ENCODE measurements at places on chromosomes 6 and 20.

- no peak for DNase-seq
Observed at GRCh38 chr6:53588816-53589509, 44.1 kb upstream of the GCLC start.

GRCh38 chr6:3857468-3858456 is 8.6 kb downstream of the FAM50B start:
- no peak for DNase-seq

DNA sequence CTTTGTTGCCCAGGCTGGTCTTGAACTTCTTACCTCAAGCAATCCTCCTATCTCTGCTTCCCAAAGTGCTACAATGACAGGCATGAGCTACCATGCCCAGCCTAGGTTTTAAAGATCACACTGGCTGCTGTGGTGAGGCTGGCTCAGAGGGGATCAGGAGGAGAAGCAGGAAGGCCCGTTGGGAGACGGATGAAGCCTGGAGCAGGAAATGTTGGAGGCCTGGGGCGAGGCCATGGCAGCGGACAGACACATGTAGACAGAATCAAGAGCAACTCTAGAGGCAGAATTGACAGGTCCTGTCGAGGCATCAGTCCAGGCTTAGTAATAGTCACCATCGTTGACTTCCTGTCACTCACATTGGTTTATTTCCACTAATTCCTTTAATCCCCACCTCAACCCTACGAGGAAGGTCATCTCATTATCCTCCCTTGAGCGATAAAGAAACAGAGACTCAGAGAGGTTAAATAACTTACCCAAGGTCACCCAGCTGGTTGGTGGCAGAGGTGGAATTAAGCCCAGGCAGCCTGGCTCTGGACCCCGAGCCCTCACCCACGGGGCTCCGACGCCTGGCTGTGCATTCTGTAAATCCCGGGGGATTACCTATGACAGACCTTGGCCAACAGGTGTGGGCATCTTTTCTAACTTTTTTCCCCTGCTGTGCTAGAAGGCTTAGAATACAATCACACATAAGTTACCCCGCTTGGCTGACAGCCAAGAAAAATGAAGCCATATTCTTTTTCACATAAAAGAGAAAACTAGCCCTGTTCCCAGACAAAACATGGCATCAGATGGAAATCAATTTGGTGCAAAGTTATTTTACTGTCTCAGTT is 113.4 kb downstream of the EYA2 start:
- DNase-seq = no peak

GRCh38 chr6:69663215-69663614 is 133.6 kb downstream of the LMBRD1 start:
- no peak for DNase-seq

DNA sequence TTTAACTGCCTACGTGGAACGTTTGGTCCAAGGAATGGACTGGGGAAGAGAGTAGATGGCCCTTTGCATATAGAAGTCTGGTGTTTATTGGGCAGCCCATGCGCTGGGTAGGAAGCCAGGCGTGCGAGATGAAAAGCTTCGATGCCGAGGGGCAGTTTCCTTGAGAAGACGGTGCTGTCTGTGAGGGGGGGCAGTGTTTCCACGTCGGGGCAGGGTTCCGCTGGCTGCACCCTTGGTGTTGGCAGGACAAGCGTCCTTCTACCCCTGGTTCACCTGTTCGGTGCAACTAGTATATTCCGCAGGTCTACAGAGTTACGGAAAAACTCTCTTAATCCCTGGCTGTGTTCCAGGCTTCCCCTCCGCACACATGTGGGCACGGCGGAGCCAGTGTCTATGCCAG is 88.2 kb downstream of the SMOC2 start:
- no peak for DNase-seq

- DNase-seq = no peak
Observed at GRCh38 chr6:166201878-166202277, 34.2 kb upstream of the TBXT start.

DNA sequence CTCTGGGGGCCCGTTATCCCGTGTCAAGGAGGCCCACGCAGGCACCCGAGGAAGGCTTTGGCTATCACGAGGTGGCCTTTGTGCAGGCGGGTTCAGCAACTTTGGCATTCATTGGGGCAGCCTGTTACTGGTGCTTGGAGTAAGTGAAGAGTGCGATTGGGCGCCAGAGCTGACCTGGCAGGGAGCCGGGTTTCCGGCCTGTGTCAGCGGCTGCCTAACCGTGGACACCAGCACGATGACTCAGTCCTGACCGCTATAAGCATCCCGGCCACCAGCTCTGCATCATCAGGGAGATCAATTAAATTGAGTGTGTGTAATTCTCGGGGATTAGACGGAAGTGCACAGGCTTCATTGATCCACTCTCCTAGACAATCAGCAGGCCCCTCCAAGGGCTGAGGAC is 45.9 kb downstream of the CDH4 start:
- DNase-seq = peak; percentile 18

DNA sequence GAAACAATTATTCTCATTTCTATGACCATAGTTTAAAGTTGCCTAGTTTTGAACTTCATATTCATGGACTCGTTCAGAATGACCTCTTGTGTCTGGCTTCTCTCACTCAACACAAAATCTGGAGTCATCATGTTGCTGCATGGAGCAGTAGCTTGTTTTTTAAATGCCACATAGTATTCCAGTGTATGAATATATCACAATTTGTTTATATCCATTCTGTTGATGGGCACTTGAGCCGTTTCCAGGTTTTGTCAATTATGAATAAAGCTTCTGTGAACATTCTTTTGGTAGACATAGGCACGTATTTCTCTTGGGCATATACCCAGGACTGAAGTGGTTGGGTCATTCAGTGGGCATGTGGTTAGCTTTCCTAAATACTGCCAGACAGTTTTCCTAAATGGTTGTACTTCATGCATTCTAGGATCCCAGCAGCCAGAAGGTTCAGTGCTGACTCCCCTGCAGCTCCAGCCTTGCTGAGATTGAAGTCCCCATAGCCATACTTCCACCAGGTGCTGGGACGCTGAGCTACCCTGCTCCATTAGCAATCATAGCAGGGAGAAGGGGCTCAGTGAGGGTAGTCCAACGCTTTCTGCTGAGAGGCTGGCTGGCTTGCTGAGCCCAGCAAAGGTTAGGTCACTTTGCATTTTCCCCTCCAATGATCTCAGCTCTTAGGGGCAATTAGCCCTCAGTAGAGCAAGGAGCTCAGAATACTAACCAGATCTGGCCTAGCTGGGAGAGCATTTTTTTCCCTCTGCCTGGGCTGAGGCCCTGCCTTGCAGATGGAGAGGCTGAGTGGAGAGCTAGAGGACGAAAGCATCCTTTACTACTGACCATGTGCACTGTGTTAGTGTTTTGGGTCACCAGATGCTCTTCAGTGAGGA is 35.7 kb upstream of the CTNNBL1 start:
- no peak for DNase-seq

- DNase-seq = peak; percentile 40
Observed at GRCh38 chr6:35919827-35920751, 809 bp downstream of the SRPK1 start.

- peak; percentile 73 for DNase-seq
Observed at GRCh38 chr6:157023958-157024357, 246.8 kb downstream of the ARID1B start.

GRCh38 chr6:123169774-123170095 is 173.7 kb downstream of the CLVS2 start:
- no peak for DNase-seq

- DNase-seq = no peak
Observed at GRCh38 chr6:169868458-169868857, 117.0 kb downstream of the ERMARD start.

- DNase-seq = no peak
Observed at GRCh38 chr6:47258724-47259347, 50.9 kb downstream of the TNFRSF21 start.

- DNase-seq = peak; percentile 68
Observed at GRCh38 chr6:42038811-42039408, 11.4 kb upstream of the TAF8 start.

DNA sequence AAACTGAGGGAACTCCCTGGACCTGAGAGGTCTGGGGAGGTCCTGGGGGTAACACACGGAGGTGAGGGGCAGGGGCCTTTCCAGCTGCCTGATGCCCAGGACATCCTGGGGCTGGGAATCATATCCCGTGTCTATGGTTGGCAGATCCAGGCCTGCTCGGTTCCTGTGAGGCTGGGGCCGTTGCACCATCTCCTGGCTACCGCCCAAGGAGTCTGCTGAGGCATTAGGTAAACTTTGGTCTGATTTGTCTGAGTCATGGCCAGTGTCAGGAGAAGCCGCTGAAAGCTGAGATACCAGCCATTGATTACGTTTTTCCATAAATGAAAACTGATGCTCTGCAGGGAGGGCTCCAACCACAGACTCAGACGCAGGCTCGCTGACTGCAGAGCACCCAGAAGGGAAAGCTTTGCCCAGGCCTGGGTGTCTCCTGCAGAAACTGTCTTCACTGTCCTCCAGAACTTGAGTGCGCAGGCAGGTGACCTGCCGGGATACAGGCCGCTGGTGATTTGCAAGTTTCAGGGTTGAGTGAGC is 14.2 kb downstream of the TRAF3IP2 start:
- peak; percentile 99 for DNase-seq

DNA sequence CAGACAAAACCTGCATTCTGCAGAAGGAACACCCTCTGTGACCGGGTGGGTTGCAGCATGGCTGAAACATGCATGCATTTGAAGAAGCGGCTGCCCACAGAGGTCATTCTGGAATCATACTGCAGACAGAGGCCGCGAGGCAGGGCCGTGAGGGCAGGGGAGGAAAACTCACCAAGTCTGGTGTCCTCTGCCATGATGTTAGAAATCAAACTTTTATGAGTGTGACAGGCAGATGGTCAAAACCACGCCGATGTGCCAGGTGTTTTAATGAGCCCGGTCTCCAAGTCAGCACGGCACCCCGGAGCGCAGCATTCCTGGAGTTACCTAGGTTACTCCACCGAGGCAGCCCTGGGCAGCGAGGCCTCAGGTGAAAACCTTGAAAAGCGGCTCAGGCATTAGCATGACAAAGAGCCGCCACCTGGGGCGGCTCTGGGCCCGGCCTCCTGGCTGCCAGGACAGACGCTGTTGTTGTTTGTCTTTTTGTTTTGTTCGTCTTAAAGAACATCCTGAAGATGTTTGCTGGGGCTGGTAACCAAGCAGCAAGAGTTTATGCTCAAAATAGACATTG is 255.6 kb downstream of the ERMARD start:
- no peak for DNase-seq

DNA sequence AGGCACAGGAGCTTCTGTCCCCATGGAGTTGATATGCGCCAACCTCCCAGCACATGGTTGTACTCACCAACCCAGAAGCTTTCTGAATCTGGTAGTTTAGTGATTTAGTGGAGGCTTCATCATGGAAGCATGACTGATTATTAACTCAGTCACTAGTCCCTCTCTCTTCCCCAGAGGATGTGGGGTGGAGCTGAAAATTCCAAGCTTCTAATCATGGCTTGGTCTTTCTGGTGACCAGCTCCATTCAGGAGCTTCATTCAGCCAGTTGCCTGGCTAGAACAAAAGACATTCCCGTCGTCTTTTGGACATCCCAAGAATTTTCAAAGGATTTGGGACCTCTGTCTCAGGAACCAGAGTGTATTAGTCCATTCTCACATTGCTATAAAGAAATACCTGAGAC is 13.3 kb upstream of the SMIM13 start:
- DNase-seq = no peak

DNA sequence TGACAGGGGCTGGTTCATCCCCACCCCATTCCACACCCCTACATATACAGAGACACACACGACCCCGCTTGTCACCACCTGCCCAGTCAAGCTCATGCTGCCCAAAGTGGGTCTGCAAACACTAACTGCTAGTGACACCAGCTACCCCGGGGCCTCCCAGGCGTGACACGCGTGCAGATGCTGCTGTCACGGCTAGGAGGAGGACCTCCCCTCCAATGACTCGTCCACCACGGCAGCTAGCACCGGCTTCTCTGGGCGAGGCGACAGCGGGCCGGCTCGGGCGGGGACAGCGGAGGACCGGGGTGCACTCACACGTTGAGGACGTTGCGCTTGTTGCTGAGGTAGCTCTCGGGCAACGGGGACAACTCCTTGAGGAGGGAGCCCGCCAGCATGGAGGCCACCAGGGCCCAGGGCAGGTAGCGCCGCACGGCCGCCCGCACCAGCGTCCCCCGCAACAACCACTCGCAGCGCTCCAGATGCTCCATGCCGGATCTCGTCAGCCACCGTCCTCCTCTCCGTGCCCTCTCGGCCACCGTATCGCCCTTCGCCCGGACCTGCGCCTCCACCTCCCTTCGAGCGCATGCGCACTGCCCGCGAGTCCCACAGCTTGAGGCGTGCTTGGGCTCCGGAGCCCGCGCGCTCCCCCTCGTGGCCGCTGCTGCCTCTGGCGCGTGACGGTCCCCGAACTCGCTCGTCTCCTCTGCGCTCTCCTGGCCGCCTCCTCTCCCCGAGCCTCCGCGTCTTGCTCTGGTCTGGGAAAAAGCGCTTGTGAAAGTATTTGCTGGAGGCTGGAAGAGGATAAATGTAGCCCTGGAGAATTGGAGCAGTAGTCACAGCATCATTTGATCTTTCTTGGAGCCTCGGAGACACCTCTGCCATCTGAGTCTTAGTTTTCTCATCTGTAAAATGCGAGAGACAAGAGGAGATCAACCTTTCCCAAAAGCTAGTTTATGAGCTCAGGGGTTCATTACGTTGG is at the start of gene FITM2:
TSS of gene FITM2 (minus strand) at position 539 of the 976 bp plus-strand sequence. CDS start at position 485, 54 bp downstream.
- DNase-seq = peak; percentile 97

GRCh38 chr6:109457562-109457996 is 2.0 kb upstream of the MICAL1 start:
- DNase-seq = peak; percentile 32

DNA sequence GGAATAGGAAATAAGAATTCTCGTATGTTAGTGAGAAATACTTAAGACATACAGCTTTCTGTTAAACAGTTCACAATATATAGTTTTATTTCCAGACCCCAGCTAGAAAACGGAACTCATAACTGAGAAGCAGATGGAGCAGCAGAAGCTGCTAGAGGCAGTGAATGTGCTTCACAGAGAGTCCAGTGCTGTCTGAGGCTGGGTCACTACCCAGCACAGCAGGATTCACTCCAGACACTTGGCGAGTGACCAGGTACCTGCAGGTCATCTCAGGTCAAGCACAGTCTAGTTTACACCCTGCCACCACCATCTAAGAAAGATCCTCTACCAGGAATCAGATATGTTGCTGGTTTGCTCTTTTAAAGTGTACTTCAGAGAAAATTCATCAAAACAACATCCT is 243.1 kb upstream of the RAB32 start:
- DNase-seq = no peak

GRCh38 chr20:3728876-3729275 is 3.6 kb upstream of the HSPA12B start:
- no peak for DNase-seq

DNA sequence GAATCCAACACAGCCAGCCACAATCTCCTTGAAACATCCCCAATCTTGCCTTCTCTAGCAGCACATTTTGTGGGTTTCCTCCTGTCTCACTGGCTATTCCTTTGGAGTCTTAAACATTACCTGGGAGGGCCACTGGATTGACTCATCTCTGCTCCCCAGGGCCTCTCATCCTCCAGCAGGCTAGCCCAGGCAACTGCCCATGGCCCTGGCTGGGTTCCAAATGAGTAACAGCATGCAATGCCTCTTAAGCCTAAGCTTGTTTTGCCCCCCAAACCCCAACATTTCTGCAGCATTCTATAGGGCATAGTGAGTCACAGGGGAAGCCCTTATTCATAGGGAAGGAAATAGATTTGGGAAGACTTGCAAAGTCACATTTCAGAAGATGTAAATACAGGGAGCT is 204.9 kb downstream of the FOXA2 start:
- DNase-seq = peak; percentile 35
